ENCODE measurements at places on chromosomes 3 and 15.

DNA sequence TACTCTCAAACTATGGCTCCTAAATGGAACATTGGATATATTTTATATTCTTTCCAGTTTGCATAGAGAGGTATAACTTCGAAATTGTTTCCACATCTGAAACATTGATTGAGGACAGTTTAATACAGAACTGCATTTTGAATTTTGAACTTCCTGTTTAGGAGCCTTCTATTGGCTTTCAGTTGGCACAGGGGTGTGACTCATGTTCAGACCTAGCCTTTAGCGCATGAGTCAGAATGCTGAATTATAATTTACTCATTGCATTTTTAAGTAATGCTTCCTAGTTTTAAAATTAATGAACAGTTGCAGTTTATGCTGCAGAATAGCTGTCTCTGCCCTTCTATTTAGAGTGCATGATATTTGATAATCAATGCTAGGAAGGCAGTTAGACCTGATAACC is 751.7 kb downstream of the CADM2 start:
- no peak for DNase-seq

GRCh38 chr15:81619002-81619401 is 245.0 kb upstream of the TMC3 start:
- DNase-seq = no peak

- no peak for DNase-seq
Observed at GRCh38 chr3:11050666-11051323, 58.2 kb downstream of the SLC6A1 start.

- DNase-seq = no peak
Observed at GRCh38 chr3:155211266-155211665, 82.2 kb downstream of the STRIT1 start.

- no peak for DNase-seq
Observed at GRCh38 chr3:136332302-136332701, 82.2 kb downstream of the PCCB start.

Data from SHP77 (cell line).